KBM-7 (cell line): ENCODE measurements at places on chromosomes 5 and 9.

- no peak for DNase-seq
These were observed 329.1 kb downstream of the MARCHF11 start for GRCh38 chr5:15850536-15850935.

DNA sequence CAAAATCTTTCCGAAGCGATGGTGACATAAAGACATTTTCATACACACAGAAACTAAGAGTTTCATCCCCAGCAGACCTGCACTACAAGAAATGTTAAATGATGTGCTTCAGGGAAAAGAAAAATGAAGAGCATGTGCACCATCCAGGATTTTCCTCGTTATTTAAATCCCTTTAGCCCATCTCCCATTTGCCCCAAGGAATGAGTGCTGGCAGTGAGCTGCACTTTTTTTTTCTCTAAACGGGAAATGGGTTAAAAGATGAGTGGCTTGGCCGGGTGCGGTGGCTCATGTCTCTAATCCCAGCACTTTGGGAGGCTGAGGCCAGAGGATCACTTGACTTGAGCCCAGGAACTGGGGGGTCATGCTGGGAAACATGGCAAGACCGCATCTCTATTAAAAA lies 6.8 kb upstream of the LRRC14B start:
- DNase-seq: no peak

DNA sequence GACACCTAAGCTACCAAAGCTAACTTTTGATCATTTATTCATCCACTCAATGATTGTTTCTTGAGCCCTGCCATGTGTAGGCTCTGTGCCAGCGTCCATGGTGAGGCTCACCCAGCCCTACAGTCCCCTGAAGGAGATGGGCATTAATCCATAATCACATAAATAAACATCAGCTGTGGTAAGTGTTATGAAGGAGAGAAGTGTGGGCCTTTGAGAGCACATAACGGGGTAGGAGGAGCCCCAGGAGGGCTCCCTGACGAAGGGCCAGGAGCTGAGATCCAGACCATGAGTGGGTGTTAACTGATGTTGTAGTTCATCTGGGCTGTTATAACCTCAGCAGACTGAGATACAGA lies 53.9 kb upstream of the AFAP1L1 start:
- no peak for DNase-seq

DNA sequence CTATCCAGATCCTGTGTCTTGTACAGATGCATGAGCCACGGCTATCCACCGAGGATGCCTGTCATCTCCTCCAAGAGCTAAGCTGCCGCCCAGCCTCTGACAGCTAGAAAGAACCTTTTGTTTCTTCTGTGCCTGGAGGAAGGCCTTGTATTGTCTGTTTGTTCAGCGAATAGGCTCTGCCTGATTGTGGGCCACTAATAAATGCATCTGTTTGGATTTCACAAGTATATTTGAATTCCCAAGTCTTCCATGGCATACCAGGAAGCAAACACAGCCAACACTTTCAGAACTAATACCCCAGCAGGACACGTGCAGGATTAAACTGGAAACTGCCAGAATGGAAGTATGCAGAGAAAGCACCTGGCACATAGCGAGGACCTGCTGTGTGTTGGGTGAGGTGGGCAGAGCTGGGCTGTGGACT lies 92.7 kb upstream of the NEURL1B start:
- DNase-seq: no peak

DNA sequence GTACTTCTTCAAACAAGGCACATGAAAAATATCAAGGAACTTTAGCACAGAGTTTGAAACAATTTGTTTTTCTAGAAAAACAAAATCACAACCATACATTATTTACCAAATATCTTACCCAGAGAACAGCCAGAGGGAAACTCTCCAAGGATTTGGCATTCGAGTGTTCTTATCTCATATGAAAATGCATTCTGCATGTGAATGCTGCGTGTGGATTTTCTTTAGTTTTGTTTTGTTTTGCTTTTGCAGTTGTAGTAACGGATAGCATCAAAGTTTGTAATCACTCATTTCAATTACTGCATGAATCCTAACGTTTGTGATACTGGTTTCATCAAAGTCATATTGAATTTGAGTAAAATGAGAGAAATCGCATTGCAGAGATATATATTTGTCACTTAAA lies 28.0 kb downstream of the ADAMTSL1 start:
- no peak for DNase-seq

GRCh38 chr5:28725001-28725400 lies 1686.6 kb upstream of the CDH9 start:
- DNase-seq: no peak

GRCh38 chr5:54534191-54535004 lies 16.8 kb downstream of the SNX18 start:
- no peak for DNase-seq
